ENCODE measurements at places on chromosomes 16 and 17. TPM values are rescaled to one million over a fixed set of nuclear protein-coding genes. Genes with fewer than 3 reads are reported as not detected.

MMP25 gene
- total RNA-seq: 1.3 TPM

CHST4 gene
- total RNA-seq: 0.13 TPM

CES4A gene
- total RNA-seq: 4.2 TPM

ANKFN1 gene
- total RNA-seq: not detected

DNASE1L2 gene
- 1.3 TPM for total RNA-seq

NOTUM gene
- total RNA-seq: 0.33 TPM

OR1A2 gene
- not detected for total RNA-seq

CD300H gene
- not detected for total RNA-seq

CD300A gene
- total RNA-seq: 0.06 TPM

TUBG2 gene
- total RNA-seq: 22.9 TPM

GCGR gene
- total RNA-seq: 0.46 TPM

ALOX12 gene
- not detected for total RNA-seq

SLC9A5 gene
- 1.7 TPM for total RNA-seq

DHX58 gene
- total RNA-seq: 0.37 TPM

ASPHD1 gene
- 22.7 TPM for total RNA-seq

IRF8 gene
- total RNA-seq: 0.34 TPM

SNAI3 gene
- total RNA-seq: 0.17 TPM

KDM6B gene
- 15.7 TPM for total RNA-seq

BIRC5 gene
- total RNA-seq: 103 TPM

ATP2C2 gene
- 0.22 TPM for total RNA-seq

IGSF6 gene
- not detected for total RNA-seq

CHST6 gene
- total RNA-seq: 0.17 TPM

All from A549 treated with AZD2906 at 1 μM for 4 hours (cell line).